ENCODE measurements at places on chromosomes 7 and 10.

GRCh38 chr7:47690902-47691558, 109.1 kb upstream of the TNS3 start:
- DNase-seq = no peak

DNA sequence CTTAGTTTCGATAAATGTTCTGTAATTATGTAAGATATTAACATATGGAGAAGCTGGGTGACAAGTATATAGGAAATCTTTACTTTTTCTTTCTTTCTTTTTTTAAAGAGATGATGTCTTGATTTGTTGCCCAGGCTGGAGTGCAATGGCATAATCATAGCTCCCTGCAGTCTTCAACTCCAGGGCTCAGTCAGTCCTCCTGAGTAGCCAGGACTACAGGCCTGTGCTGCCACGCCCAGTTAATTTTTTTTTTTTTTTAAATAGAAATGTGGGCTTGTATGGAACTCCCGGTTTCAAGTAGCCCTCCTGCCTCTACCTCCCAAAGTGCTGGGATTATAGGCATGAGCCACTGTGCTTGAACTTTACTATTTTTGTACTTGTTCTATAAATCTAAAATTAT, 111.7 kb downstream of the POLL start:
- no peak for DNase-seq

DNA sequence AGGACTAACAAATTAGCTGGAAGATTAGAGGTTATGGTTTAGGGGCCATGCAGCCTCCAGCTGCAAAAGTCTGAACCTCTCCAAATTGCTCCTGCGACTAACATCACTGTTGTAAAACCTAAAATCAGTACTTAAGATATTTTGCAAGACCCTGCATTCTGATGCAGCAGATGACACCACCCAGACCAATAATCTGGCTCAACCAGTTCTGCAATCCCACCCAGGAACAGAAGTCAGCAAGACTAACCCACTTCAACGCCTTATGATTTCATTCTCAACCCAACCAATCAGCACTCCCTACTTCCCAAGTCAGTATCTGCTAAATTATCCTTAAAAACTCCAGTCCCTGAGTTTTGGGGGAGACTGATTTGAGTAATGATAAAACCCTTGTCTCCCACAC, 250.8 kb upstream of the MBL2 start:
- no peak for DNase-seq

GRCh38 chr10:132848951-132849545, 63.1 kb upstream of the NKX6-2 start:
- DNase-seq = no peak

DNA sequence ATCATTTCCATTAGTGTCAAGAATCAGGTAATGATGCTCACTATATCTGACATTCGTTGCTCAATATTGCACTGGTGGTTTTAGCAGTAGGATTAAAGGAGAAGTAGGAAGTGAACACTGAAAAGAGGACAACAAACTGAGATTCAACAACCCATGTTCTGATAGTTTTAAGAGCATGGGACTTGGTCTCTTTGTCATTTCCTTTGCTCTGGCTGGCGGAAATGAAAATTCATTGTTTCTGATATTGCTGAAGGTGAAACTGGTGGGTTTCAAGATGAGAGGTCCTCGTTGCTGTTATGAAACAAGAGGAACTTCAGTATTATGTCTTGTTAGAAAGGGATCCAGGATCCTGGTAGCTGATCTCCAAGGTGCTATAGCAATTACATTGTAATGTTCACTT, 129.0 kb downstream of the DNAH11 start:
- DNase-seq = no peak

DNA sequence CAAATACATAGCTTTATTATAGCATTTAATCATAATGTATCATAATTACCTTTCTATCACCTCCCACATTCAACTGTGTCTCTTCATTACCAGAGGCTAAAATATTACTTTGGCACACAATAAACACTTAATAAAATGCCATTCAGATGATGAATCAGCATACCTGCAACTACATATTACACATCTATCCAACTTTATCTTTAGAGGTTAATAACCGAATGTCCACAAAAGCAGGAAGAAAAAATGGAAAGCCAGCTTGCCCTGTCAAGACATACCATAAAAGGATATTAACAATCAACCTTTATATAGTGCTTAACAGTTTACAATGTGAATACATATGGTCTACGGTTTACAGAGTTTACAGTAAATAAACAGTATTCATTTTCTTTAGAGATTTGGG, 12.7 kb downstream of the CACUL1 start:
- DNase-seq = no peak

- no peak for DNase-seq
Observed at GRCh38 chr10:107653832-107654287, 489.4 kb upstream of the SORCS1 start.

Measured in NCI-H526 (cell line).